NCI-H510A (cell line): ENCODE measurements at places on chromosomes 11 and 22.

GRCh38 chr11:134079317-134079716 is 10.4 kb downstream of the JAM3 start:
- no peak for DNase-seq

DNA sequence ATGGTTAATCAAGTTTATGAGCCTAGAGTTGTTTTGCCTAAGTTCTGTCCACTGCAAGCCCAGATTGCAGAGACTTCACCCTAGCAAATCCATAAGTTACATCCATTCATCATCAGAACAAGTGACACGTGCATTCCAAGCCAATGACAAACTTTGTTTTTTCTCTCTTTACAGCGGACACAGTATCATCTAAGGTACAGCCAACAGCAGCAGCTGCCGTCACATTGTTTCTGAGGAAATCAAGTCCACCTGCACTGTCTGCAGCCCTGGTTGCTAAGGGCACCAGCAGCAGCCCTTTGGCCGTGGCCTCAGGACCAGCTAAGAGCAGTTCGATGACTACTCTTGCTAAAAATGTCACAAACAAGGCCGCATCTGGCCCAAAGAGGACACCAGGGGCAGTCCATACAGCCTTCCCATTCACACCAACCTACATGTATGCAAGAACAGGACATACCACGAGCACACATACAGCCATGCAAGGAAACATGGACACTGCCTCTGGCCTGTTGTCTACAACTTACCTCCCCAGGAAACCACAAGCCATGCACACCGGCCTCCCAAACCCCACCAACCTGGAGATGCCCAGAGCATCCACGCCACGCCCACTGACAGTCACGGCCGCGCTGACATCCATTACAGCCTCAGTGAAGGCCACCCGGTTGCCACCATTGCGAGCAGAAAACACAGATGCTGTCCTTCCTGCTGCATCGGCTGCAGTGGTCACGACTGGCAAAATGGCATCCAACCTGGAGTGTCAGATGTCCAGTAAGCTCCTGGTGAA is 155.8 kb downstream of the C11orf91 start:
- DNase-seq = no peak

DNA sequence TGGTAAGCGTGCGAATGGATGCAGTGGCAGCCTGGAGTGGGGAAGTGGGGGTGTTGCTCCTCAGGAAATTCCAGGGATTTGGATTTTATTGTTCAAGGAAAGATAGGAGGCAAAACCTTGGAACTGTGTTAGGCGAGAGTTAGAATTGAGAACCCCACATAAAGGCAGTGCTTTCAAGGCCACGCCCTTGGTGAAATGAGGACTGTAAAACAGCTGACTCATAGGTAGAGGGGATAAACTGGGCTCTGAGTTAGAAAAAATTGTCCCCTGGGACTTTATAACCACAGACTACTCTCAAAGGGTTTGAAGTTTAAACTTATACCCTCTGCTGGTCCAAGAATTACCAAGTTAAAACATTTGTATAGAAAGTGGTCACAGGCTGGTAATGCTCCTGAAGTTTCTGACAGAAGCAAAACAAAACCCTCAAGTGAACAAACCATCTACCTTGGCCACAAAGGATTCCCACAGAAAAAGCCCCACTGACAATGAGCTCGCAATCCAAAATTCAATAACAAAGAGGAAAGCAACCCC is 250.3 kb upstream of the TBCEL start:
- DNase-seq = no peak

GRCh38 chr11:111598559-111598958 is 3.7 kb upstream of the SIK2 start:
- DNase-seq = no peak

DNA sequence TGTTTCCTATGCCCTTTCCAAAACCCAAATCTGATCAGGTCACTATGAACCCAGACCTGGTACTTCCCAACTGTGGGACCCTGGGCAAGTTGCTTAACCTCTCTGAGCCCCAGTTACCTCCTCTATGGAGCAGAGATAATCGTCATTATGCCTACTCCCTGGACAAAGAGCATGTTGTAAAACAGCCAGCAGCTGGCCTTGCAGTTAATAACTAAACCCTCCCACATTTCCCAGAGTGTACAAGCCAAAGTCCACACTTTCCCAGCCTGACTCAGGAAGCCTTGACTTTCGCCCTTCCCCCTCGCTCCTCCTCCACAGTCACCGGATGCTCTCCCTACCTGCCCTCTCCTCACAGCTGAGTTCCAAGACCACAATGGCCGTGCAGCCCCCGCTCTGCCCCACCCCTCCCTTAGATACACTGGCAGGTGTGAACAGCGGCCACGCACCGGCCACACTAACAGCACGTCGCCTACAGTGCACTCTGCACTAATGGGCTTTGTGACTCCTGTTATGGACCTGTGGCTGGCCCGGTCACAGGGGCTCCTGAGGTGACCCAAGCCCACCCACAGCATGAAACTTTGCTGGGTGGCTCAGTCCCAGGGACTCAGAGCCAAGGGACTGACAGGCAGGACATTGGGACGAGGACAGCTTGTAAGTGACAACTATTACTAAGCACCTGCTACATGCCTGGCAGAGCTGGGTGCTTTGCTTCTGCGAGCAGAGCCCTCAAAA is 15.6 kb upstream of the MFNG start:
- DNase-seq = no peak

DNA sequence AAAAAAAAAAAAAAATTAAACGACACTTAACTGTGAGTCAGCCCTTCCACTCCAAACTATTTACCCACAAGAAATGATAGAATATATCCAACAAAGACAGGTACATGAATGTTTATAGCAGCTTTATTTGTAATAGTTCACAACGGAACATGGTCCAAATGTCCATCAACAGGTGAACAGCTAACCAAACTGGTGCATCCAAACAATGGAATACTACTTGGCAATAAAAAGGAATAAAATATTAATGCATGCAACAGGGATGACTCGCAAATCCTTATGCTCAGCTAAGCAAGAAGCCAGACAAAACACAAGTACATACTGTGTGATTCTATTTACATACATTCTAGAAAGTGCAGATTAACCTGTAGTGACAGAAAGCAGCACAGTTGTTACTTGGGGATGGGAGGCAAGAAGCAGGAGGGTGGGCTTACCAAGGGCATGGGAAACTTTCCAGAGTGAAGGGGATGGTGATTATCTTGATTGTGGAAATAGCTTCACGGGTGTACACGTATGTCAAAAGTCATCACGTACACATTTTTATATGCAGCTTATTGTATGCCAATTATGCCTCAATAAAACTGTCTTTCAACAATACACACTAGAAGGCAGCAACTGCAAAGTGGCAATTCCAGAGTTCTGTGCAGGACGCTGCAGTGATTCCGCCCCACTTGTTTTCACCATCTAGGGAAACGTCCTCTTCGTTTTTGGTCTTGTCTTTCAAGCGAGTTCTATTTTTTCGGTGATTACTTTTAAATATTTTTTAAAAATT is 6.7 kb upstream of the SF1 start:
- DNase-seq = no peak

- no peak for DNase-seq
Observed at GRCh38 chr22:20140521-20140964, 8.9 kb downstream of the ZDHHC8 start.

DNA sequence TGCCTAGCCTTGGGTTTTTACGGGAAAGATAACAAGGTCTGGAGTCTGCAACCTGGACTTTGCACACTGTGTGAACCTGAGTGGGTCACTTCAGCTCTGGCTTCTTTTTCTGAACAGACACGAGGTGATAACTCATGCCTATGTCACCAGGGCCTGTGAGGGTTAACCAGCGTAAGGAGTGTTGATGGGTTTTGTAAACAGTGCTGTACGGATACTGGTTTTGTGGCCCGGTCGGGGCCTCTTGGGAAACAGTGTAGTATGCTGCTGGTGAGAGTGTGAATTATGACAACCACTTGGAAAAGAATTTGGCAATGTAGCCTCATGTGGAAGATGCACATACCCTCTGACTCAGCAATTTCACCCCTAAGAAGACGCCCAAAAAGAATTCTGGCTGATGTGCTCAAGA is 266.8 kb downstream of the MN1 start:
- no peak for DNase-seq

DNA sequence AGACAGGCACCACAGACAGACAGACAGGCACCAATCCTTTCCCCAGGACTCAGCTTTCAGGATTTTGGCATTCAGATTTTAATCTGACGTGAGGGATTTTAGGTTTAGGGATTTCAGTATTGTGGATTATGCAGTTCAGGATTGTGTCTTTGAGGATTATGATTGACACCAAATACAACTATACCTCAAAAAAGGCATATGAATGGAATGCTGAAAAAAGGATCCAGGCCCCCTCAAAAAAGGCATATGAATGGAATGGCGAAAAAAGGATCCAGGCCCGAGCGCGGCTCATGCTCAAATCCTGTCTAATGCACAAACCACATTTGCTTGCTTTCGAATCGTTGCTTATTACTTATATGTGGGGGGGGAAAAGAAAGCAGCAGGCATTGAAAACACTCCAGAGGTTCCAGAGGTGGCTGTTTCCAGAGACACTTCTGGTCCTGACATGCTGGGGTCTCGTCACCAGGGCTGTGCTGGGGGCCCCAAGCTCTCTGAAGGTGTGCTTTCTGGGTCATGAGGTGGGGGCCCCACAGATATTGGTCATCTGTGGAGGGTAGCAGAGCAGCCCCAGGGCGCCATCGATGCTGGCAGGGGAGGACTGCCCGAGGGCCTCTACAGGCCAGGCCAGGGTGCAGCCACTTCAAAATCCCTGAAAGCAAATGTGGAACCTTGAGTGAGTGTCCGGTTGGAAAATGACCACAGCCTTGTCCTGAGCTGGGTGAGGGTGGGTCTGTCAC is 16.8 kb upstream of the OSBPL5 start:
- DNase-seq = no peak

DNA sequence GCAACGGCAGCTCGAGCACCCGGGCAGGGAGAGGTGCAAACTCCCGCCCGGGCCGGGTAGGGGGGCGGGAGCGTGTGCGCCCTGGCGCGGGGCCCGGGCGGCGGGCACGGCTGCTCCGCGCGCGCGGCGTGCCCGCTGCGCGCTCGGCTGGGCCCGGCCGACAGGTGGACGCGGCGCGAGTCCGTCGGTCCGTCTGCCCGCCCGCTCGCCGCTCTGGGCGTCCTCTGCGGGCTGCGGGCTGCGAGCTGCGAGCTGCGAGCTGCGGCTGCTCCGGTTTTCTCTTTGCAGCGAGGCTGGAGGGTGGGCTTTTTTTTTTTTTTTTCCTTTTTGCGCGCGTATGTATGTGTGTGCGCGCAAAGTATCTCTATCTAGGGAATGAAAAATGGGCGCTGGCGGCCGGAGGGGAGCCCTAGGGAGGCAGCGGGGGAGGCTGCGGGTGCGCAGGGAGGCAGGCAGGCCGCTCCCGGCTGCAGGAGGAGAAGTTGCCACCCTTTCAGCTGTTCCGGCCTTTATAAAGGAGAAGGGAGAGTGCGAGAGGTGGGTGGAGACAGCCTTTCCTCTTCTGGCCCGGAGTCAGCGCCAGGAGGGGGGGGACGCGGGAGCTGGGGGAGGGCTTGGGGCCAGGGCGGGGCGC is at the start of gene PDGFB:
TSS of gene PDGFB (minus strand) at position 487 of the 634 bp plus-strand sequence. CDS start 1,019 bp downstream, outside the sequence.
- peak; percentile 23 for DNase-seq

GRCh38 chr22:39207141-39208012 is 37.4 kb downstream of the PDGFB start:
- DNase-seq = peak; percentile 9

DNA sequence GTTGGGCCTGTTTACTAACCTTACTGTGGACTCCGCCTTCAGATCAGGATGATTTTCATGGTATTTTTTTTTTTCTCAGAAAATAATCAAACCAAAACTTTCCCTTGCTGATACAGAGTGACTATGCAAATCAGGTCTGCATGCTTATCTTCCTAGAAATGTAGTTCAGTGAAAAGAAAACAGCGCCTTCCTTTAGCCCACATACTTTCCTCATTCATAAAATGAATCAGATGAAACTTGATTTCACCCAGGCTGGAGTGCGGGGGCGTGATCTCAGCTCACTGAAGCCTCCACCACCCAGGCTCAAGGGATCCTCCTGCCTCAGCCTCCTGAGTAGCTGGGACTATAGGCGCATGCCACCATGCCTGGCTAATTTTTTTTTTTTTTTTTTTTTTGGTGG is 26.0 kb downstream of the ZNRF3 start:
- no peak for DNase-seq

DNA sequence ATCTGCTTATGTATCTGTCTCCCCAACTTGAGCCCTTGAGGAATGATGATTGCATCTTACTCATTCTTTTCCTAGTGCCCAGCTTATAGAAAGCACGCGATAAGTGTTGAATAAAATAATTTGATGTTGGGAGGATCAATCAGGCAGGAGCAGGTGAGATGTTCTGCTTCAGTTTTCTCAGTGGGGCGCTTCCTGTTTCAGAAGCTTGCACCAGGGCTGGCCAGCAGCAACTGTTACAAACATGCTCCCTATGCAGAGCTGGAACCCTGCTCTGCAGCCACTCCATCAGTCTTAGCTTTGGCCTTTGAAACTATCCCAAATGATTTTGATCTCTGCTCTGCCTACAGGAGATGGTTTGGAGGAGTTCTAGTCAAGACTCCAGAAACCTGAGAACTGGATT is 3.9 kb downstream of the ENDOD1 start:
- DNase-seq = no peak

DNA sequence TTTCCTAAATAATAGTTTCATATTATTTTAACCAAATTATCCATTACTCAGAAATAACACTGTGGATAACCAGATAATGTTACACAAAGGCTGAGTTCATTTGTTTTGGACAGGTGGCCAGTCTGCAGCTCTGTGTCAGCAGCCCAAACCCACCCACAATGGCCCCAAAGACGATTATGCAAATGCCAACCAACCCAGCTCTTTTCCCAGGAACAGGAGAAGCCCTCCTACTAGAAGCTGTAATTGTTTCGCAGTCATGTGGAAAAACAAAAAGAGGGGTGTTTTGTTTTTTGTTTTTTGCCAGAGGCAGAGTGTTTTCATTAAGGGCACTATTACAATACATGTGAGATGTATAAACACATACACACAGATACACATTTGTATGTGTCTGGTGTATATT is 102.1 kb downstream of the FCHSD2 start:
- DNase-seq = no peak

DNA sequence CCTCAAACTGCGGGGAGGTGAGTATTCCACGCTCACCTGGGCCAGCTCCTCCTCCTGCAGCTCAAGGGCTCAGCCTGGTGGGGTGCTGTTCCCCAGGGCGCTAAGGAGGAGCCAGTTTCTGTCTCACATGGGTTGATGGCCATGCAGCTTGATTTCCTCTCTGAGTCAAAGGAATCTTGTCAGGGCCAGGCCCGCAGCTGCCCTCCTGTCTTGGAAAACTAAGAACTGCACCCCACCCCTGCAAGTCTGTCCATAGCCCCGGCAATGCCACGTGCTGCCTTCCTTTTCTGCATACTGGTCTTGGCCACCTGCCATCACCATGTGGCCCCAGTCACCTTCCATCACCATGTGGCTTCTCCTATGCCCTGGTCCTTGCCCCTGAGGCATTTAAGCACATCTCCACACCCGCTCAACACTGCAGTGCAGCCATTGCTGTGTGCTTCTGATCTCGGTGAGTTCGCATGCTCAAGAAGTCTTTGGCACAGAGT is 35.2 kb upstream of the CLDN5 start:
- no peak for DNase-seq

- no peak for DNase-seq
Observed at GRCh38 chr11:8219257-8220021, 44.2 kb downstream of the LMO1 start.
